NCI-H460 (cell line): ENCODE measurements at places on chromosomes 16 and 17.
A peak's percentile ranks its signal among the peaks of the same experiment; 100 is the strongest.

- DNase-seq: no peak
Measured at GRCh38 chr17:37026531-37026869, 77.7 kb downstream of the AATF start.

GRCh38 chr16:66207883-66208265 is 158.6 kb upstream of the CDH5 start:
- no peak for DNase-seq

DNA sequence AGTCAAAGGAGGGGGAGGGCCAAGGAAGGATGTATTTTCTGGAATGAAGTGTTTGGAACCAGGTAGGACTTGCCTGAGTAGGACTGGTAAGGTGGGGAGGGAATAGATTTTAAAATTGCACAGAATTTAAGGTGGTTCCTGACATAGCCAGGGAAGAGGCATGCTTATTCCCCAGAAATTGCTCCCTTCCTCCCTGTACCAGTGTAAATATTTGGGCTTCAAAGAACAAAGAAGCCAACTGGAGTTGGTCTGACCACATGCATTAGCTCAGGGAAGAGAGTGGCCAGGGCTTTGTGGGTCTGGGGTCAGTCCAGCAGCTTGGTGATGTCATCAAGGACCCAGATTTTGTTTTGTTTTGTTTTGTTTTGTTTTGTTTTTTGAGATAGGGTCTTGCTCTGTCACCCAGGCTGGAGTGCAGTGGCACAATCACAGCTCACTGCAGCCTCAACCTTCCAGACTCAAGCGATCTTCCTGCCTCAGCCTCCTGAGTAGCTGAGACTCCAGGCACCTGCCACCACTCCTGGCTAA is 9.3 kb upstream of the MRTFB start:
- DNase-seq: no peak

DNA sequence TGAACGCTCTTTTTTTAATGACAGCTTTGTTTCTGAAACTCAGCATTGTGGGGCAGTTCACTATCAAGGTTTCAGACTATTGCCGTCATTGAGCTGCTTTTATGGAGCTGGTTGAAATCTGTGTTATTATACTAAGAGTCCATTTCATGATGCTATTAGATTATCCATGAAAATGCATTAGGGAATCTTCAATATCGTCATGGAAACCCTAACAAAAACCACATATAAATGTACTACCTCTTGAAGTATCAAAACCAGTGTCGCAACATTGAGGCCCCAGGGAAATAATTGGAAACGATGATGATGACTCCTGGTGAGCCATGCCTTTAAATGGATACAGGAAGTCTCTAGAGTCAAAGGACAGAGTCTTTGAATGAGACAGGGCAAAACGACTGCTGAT is 231.6 kb upstream of the CPHXL start:
- DNase-seq: no peak

- DNase-seq: peak; percentile 8
Measured at GRCh38 chr16:10256784-10257641, 74.8 kb upstream of the GRIN2A start.

GRCh38 chr17:31935512-31935911 is 1.3 kb upstream of the SUZ12 start:
- no peak for DNase-seq

- DNase-seq: no peak
Measured at GRCh38 chr16:84194018-84194417, 3.1 kb downstream of the ADAD2 start.

DNA sequence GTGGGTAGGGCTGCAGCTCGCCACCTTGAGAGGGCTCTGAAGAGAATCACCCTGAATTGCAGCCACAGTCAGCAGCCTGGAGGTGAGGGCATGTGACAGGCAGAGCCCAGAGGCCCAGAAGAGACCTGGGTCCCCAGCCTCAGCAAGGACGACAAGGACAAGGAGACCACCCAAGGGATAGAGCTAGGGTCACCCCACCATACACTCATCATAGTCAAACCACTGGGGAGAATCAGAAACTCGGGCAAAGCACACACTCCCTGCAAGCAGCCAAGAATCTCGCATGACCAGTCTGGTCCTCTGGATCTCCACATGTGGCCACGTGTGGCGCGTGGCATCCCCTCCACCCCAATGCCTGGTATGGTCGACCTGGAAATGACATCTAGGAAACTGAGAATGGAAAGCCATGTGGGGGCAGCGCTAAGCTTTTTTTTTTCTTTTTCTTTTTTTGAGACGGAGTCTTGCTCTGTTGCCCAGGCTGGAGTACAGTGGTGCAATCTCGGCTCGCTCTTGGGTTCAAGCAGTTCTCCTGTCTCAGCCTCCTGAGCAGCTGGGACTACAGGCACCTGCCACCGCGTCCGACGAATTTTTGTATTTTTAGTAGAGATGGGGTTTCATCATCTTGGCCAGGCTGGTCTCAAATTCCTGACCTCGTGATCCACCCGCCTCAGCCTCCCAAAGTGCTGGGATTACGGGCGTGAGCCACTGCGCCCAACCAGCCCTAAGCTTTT is 4.6 kb upstream of the SPHK1 start:
- no peak for DNase-seq
